ENCODE measurements at places on chromosomes 5 and 9. TPM values are rescaled to one million over a fixed set of nuclear protein-coding genes. Genes with fewer than 3 reads are reported as not detected.

PCDHB11 gene
- 7.6 TPM for total RNA-seq

ENTREP1 gene
- total RNA-seq: 19.5 TPM

GRCh38 chr5:132049093-132049492 is 11.4 kb upstream of the IL3 start:
- H3K36me3 ChIP-seq: no peaks in the 10 kb centered on the region
- H3K27ac ChIP-seq: no peak overlapping the region
- H3K4me3 ChIP-seq: no peak overlapping the region
- DNase-seq: no peak

ADAMTS16 gene
- total RNA-seq: 8.0 TPM

- H3K27ac ChIP-seq: no peak overlapping the region
- H3K4me3 ChIP-seq: no peak overlapping the region
- H3K36me3 ChIP-seq: no peaks in the 10 kb centered on the region
- no peak for DNase-seq
- H3K4me1 ChIP-seq: no peaks in the 10 kb centered on the region
Observed at GRCh38 chr9:114811966-114812636, 6.3 kb upstream of the TNFSF15 start.

GRCh38 chr9:118570066-118570465 is 799.2 kb downstream of the BRINP1 start:
- no peak overlapping the region for H3K27ac ChIP-seq
- H3K27me3 ChIP-seq: no peaks in the 10 kb centered on the region
- no peaks in the 10 kb centered on the region for H3K36me3 ChIP-seq
- DNase-seq: no peak
- H3K4me1 ChIP-seq: no peaks in the 10 kb centered on the region

- peak overlapping the region; percentile 56 for H3K4me3 ChIP-seq
- no peak overlapping the region for H3K27ac ChIP-seq
- no peaks in the 10 kb centered on the region for H3K36me3 ChIP-seq
- DNase-seq: peak; percentile 92
- peaks cover 22% of the 10 kb centered on the region for H3K27me3 ChIP-seq
Observed at GRCh38 chr5:36744773-36745589, 131.6 kb upstream of the NIPBL start.

CNTFR gene
- 16.1 TPM for total RNA-seq

DNA sequence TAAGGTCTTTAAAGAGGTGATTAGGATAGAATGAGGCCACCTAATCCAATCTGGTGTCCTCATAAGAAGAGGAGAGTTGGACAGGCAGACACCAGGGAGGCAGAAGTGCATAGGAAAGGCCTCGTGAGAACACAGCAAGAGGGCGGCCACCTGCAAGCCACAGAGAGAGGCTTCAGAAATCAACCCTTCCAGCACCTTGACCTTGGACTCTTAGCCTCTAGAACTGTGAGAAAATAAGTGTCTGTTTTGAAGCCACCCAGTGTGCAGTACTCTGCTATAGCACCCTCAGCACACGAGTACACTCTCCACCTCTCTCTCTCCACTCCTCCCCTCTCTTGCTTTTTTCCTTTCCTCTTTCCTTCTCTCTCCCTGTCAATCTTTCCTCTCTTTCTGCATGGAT is 26.8 kb downstream of the NIPAL4 start:
- H3K27ac ChIP-seq: no peak overlapping the region
- no peak overlapping the region for H3K4me3 ChIP-seq
- DNase-seq: no peak

ENG gene
- total RNA-seq: 6.3 TPM
